ENCODE measurements at places on chromosomes 1 and 21. TPM values are rescaled to one million over a fixed set of nuclear protein-coding genes. Genes with fewer than 3 reads are reported as not detected.

The MFSD2A gene
- 20.3 TPM for total RNA-seq

The ITLN2 gene
- total RNA-seq = 0.15 TPM

The CYP4A22 gene
- not detected for total RNA-seq

The TIAM1 gene
- 21.6 TPM for total RNA-seq

The CFAP126 gene
- not detected for total RNA-seq

The ZNF281 gene
- total RNA-seq = 14.6 TPM

The HEYL gene
- not detected for total RNA-seq

The IL20 gene
- not detected for total RNA-seq

The NIBAN1 gene
- total RNA-seq = 76.5 TPM

The FCRLB gene
- total RNA-seq = 8.6 TPM

The MOV10 gene
- 84.6 TPM for total RNA-seq

The ADAMTS4 gene
- 0.15 TPM for total RNA-seq

The DIPK1A gene
- 0.68 TPM for total RNA-seq

The TSPEAR gene
- total RNA-seq = not detected

The CYYR1 gene
- total RNA-seq = 0.21 TPM

The CD1C gene
- not detected for total RNA-seq

The PRELP gene
- total RNA-seq = not detected

The SPRR2E gene
- total RNA-seq = not detected

The L1TD1 gene
- total RNA-seq = not detected

The GPA33 gene
- total RNA-seq = not detected

The KLHDC7A gene
- total RNA-seq = 0.03 TPM

The HES3 gene
- total RNA-seq = not detected

The MINDY1 gene
- total RNA-seq = 12.5 TPM

The ELAVL4 gene
- not detected for total RNA-seq
